Activated CD4-positive, alpha-beta T cell treated with anti-CD3 and anti-CD28 coated beads, Interleukin-2, amount 10 ng/mL, durations not matched to agents 7 days and 5 days (primary cell): ENCODE measurements at places on chromosomes 1 and 21. TPM values are rescaled to one million over a fixed set of nuclear protein-coding genes. Genes with fewer than 3 reads are reported as not detected.

The TAS1R1 gene
- total RNA-seq, result not detected

The IGSF5 gene
- not detected for total RNA-seq

The PDZK1 gene
- total RNA-seq, result 0.42 TPM

The LMOD1 gene
- not detected for total RNA-seq

The FGR gene
- total RNA-seq, result not detected

The BGLAP gene
- 1.3 TPM for total RNA-seq

The C1orf116 gene
- not detected for total RNA-seq

The GLRX2 gene
- 18.7 TPM for total RNA-seq

The MCOLN2 gene
- 15.0 TPM for total RNA-seq

The RAB4A gene
- total RNA-seq, result 41.0 TPM

The SYPL2 gene
- not detected for total RNA-seq

The OLFML3 gene
- 0.71 TPM for total RNA-seq

The CYP4A22 gene
- not detected for total RNA-seq

The NEXN gene
- total RNA-seq, result 5.7 TPM

The TEKT2 gene
- not detected for total RNA-seq

The NOTCH2 gene
- total RNA-seq, result 64.0 TPM

The CFAP45 gene
- total RNA-seq, result 0.37 TPM

The TDRD10 gene
- total RNA-seq, result not detected
